IMR-90 (cell line): ENCODE measurements at places on chromosomes 16 and 17. TPM values are rescaled to one million over a fixed set of nuclear protein-coding genes. Genes with fewer than 3 reads are reported as not detected.

DNA sequence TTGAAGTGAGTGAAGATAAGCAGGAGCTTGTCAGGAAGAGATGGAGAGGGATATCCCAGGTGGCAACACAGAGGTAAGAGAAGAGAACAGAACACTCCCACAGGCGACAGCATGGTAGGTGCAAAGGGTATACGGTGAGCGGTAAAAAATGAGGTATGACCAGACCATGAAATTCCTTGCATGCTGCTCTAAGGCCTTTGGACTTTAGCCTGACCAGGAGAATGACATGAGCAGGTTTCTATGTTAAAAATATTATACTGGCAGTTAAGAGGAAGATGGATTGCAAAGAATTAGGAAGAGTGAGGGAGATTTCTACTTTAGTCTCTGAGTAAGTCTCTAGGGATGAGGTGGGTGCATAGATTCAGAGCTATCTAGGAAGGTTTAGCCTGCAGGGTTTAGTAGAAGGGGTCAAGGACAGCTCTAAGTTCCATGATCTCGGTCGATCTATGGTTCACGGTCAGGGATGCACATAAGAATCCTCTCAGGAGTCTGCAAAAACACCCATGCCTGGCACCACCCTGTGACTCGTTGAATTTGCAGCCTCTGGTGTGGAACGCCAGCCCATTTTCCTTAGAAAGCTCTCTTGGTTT is 65.7 kb downstream of the HLF start:
- H3K27ac ChIP-seq: no peak overlapping the region
- no peak overlapping the region for H3K4me3 ChIP-seq
- H3K27me3 ChIP-seq: no peaks in the 10 kb centered on the region

GRCh38 chr16:2960183-2961010 is 3.7 kb upstream of the KREMEN2 start:
- no peak for DNase-seq
- H3K27ac ChIP-seq: no peak overlapping the region
- H3K27me3 ChIP-seq: peaks cover 58% of the 10 kb centered on the region
- no peaks in the 10 kb centered on the region for H3K36me3 ChIP-seq
- H3K4me1 ChIP-seq: peaks cover 3% of the 10 kb centered on the region; the same call in 1 of the 2 replicates
- H3K4me3 ChIP-seq: no peak overlapping the region

DNA sequence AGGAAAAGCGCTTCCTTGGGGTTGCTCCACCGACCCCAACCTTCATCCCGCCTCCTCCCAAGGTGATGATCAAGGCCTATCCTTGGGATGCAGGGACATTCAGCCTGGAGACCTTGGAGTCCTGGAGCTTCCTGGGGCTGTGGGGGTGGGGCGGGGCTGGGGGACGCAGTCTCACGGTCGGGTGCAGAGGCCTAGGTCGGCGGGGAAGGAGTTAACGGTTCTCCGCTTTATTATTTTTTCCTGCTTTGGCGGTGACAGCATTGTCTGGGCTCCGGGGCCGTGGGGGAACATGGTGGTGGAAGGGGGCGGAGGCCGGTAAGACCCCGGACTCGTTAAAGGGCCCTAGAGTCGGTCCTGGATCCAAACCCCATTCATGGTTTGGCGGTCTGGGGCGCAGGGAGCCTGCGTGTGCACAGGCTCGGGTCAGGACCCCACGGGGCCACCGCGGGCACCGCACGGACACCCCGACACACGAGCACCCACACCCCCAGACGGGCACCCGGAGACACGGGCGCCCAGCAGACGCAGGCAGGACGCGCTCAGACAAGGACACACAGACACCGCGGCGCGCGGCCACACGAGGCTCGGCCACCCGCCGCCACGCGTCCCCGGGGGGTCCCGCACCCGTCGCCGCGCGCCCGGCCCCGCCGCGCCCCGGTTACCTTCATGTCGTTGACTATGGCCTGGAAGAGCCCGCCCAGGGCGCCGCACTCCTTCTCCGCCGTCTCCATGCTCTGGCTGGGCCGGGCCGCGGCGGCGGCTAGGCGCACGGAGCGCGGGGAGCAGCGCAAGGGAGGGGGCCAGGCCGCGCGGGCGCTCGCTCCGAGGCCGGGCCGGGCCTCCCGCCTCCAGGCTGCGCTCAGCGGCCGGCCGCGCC is 554 bp downstream of the MTSS2 start:
- H3K36me3 ChIP-seq: peaks cover 18% of the 10 kb centered on the region
- H3K4me1 ChIP-seq: peaks cover 60% of the 10 kb centered on the region
- peak overlapping the region; percentile 90 for H3K4me3 ChIP-seq
- no peaks in the 10 kb centered on the region for H3K27me3 ChIP-seq
- H3K27ac ChIP-seq: peak overlapping the region; percentile 92
- no peak for DNase-seq

DNA sequence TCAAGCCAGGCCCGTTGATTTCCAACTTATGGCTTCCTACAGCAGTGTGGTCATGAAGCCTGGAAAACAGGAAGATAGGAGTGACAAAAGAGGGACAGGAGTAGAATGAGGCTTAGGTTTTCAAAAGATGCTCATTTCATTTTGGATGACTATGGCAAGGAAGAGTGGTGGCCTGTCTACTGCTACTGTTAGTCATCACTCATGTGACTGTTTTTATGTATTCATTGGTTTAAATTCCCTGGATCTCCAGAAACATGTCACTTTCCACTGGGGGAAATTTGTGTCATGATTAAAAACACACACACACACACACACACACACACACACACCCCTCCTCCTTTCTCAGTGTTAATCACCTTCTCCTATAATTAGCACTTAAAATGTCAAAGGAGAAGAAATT is 1.1 kb upstream of the CYLD start:
- no peak overlapping the region for H3K4me3 ChIP-seq
- H3K27me3 ChIP-seq: peaks cover 8% of the 10 kb centered on the region
- peaks cover 9% of the 10 kb centered on the region for H3K4me1 ChIP-seq
- peaks cover 2% of the 10 kb centered on the region; the same call in 1 of the 2 replicates for H3K36me3 ChIP-seq
- no peak for DNase-seq

DNA sequence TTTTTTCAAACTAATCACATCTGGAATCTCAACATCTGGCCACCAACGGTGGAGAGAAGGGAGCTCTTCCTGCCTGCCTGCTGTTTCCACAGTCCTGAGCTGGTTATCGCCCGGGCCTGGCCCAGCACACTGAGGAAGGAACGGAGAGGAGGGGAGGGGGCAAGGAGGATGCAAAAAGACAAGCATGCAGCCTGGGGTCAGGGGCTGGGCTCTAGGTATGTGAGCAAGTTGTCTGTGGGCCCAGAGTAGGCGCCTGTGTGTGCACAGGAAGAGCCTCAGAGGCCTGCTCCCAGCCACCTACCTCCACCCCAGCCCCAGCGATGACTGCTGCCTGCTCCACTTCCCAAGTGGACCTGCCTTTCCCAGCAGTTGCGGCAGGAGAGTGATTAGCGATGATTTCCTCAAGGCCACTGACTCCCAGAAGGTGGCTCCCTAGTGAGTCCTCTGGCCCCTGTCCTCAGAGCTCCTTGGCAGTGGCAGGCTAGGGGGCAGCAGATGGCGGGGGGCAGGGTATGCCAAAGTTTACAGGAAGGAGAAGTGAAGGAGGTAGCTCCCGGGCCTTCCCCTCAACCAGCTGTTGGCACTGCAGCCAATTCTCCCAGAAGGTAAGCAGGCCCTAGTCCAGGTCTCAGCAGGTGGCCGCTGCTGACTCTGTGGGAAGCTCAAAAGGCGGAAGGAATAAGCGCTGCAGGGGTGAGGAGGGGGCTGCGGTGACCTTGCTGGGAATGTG is 27.0 kb upstream of the RASD1 start:
- H3K27me3 ChIP-seq: no peaks in the 10 kb centered on the region; the same call in 1 of the 2 replicates
- no peak overlapping the region for H3K27ac ChIP-seq
- H3K4me1 ChIP-seq: no peaks in the 10 kb centered on the region
- no peak for DNase-seq

DNA sequence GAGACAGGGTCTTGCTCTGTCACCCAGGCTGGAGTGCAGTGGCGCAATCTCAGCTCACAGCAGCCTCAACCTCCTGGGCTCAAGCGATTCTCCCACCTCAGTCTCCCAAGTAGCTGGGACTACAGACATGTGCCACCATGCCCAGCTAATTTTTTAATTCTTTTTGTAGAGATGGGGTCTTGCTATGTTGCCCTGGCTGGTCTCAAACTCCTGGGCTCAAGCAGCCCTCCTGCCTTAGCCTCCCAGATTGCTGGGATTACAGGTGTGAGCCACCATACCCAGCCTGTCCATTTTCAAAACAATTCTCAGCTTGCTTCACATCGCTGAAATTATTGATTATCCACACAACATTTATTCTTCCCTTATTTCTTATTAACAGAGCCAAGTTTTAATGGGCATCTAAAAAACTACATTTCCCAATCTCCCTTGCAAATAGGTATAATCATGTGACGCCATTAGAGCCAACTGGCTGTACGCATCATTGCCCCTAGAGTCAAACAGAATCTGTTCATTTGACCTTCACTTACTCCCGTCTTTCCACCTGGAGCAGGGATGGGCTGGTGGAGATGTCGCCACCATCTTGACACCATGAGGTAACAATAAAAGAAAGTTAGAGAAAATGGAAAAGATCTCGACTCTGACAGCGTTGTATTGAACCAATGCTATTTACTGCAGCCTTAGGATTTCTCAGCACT is 148.0 kb upstream of the FOXF1 start:
- no peak overlapping the region for H3K4me3 ChIP-seq
- DNase-seq: no peak
- H3K27ac ChIP-seq: peak overlapping the region; percentile 81

DNA sequence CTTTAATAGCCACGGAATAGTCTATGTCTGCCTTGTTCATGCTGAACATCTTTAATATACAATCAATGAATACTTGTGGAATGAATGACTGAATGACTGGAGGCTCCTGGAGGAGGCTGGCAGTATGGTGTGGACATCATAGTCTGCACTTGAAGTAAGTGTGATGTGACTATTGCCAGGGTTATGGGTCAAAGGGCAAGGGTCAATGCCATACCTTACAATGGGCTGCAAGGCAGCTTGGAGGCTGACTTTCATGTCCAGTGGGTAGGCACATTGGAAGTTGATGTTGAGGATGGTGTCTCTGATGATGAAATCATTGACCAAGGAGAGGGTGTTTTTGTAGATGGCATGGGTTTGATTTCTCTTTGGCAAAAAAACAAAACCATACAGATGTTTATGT is 7.9 kb downstream of the GP2 start:
- no peak overlapping the region for H3K4me3 ChIP-seq
- H3K4me1 ChIP-seq: no peaks in the 10 kb centered on the region
- no peaks in the 10 kb centered on the region for H3K36me3 ChIP-seq
- no peak for DNase-seq

DNA sequence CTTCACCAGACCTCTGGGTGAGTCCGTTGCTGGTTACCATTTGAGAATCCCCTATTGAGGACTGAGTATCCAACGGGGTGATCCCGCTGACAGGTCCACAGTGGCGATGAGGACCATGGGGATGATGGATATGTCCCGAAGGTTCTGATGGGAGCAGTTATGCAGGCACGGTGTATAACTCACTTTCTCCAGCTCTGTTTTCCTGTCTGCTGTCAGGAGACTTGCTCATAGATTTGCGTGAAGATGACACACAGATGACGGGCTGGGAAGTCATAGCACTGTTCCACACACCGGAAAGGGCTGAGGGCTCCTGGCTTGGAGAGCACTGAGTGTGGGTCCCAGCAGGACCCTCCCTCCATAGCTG is 22.2 kb upstream of the ADCY7 start:
- peak; percentile 55 for DNase-seq
- no peak overlapping the region for H3K27ac ChIP-seq
- H3K4me3 ChIP-seq: no peak overlapping the region
- peaks cover 29% of the 10 kb centered on the region for H3K27me3 ChIP-seq

- H3K36me3 ChIP-seq: no peaks in the 10 kb centered on the region
- H3K4me3 ChIP-seq: no peak overlapping the region
- H3K27ac ChIP-seq: no peak overlapping the region
- H3K27me3 ChIP-seq: peaks cover 10% of the 10 kb centered on the region; the same call in 1 of the 2 replicates
- H3K4me1 ChIP-seq: no peaks in the 10 kb centered on the region
Measured at GRCh38 chr16:1429631-1430030, 1.2 kb upstream of the PERCC1 start.

DNA sequence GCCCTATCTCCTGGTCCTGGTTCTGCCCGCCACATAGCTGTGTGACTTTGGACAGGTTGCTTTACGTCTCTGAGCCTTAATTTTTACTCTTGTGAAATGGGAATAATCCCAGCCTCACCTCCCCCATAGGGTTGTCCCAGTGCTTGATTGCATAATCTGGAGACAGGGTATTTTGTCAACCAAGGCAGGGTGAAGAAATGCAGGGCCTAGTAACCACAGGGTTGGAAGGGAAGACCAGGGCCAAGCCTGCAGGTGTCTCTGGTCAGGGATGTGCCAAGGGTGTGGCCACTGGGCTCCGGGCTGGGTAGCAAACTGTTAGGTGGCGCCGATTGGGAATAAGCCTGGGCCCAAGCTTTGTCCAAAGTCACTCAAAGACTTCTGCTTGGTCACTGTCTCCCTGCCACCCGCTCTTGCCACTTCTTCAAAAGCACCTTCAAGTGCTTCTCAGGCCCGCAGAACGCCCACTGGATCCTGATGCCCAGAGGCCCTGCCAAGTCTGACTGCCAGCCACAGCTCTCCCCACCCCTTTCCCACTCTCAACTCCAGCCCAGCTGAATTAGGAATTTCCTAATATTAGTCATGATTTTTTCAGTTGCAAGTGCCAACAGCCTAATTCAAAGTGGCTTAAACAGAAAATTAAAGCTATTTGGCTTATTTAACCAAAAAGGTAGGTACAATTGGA is 20.6 kb upstream of the COL1A1 start:
- H3K27me3 ChIP-seq: no peaks in the 10 kb centered on the region
- peak; percentile 53 for DNase-seq
- H3K36me3 ChIP-seq: no peaks in the 10 kb centered on the region
- peaks cover 32% of the 10 kb centered on the region for H3K4me1 ChIP-seq
- H3K4me3 ChIP-seq: no peak overlapping the region

GRCh38 chr17:70825321-70826125 is 656.2 kb downstream of the KCNJ2 start:
- H3K36me3 ChIP-seq: no peaks in the 10 kb centered on the region
- H3K27ac ChIP-seq: no peak overlapping the region
- H3K27me3 ChIP-seq: no peaks in the 10 kb centered on the region
- no peak for DNase-seq

- no peak for DNase-seq
- peaks cover 40% of the 10 kb centered on the region for H3K4me1 ChIP-seq
- H3K27me3 ChIP-seq: no peaks in the 10 kb centered on the region
- no peak overlapping the region for H3K27ac ChIP-seq
- peaks cover 32% of the 10 kb centered on the region for H3K36me3 ChIP-seq
- no peak overlapping the region for H3K4me3 ChIP-seq
Measured at GRCh38 chr16:2149630-2150417, 1.4 kb downstream of the RAB26 start.

CCL5 gene
- total RNA-seq: not detected in 2 replicates

ATP2A1 gene
- under 0.01 TPM in 1 of 2 replicates, not detected in the other for total RNA-seq

MSI2 gene
- 16.0 and 18.1 TPM in 2 replicates for total RNA-seq

UMOD gene
- total RNA-seq: not detected in 2 replicates

CACNA1H gene
- 1.6 and 1.7 TPM in 2 replicates for total RNA-seq

NPIPA2 gene
- not detected in 2 replicates for total RNA-seq

PLEKHM1 gene
- 4.2 and 4.7 TPM in 2 replicates for total RNA-seq

APOH gene
- total RNA-seq: not detected in 2 replicates
